ENCODE measurements at places on chromosomes 2 and 18.
A peak's percentile ranks its signal among the peaks of the same experiment; 100 is the strongest.

- H3K4me3 ChIP-seq = no peak overlapping the region
- no peaks in the 10 kb centered on the region for H3K27me3 ChIP-seq
- no peak for DNase-seq
- H3K36me3 ChIP-seq = peaks cover 33% of the 10 kb centered on the region
- no peaks in the 10 kb centered on the region for H3K4me1 ChIP-seq
These were observed 34.6 kb downstream of the PRPF40A start for GRCh38 chr2:152682663-152683062.

DNA sequence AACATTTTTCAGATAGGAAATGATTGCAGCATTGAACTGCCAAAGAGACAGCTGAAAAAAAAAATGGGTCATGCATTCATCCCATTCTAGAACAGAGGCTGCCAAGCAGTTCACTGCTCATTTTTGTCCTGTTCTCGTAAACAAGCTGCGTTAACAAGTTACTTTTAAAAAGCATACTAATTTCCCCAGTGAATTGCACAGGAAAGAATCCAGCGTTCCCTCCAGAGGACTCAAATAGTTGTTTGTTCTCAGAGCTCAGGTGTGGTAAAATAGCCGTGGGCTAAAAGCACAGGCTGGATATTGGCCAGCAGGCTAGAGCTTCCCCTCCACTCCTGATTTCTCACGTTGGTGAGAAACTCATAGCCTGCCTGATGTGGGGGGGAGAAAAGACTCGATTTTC lies 76.1 kb upstream of the AQP4 start:
- H3K27ac ChIP-seq = no peak overlapping the region
- no peaks in the 10 kb centered on the region for H3K27me3 ChIP-seq
- DNase-seq = no peak

DNA sequence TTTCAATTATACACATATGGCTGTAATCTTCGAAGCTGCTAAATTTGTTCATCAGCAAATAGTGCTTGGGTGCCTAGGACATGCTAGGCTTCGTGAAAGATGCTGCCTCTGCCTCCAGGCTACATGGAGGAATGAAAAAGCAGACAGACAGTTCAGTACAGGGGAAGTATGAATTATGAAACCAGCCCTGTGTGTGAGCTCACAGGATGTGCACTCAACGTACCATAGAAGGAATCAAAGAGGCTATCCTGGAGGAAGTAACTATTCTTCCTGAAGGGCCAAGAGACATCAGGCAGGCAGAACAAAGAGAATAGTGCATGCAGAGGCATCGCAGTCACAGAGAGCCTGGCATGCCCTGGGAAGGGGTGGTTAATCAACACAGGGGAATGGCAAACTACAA lies 61.4 kb downstream of the DYM start:
- H3K27me3 ChIP-seq = no peaks in the 10 kb centered on the region
- peaks cover 2% of the 10 kb centered on the region for H3K36me3 ChIP-seq
- no peak overlapping the region for H3K4me3 ChIP-seq
- no peak for DNase-seq
- H3K4me1 ChIP-seq = no peaks in the 10 kb centered on the region
- H3K27ac ChIP-seq = no peak overlapping the region

- no peak overlapping the region for H3K4me3 ChIP-seq
- no peak overlapping the region for H3K27ac ChIP-seq
- no peaks in the 10 kb centered on the region for H3K4me1 ChIP-seq
- DNase-seq = no peak
These were observed 107.6 kb upstream of the MSH6 start for GRCh38 chr2:47675196-47675825.

GRCh38 chr2:169507698-169508097 lies 1.8 kb upstream of the KLHL41 start:
- peak; percentile 67 for DNase-seq
- no peaks in the 10 kb centered on the region for H3K4me1 ChIP-seq
- no peaks in the 10 kb centered on the region for H3K27me3 ChIP-seq
- H3K36me3 ChIP-seq = no peaks in the 10 kb centered on the region
- no peak overlapping the region for H3K4me3 ChIP-seq
- no peak overlapping the region for H3K27ac ChIP-seq

DNA sequence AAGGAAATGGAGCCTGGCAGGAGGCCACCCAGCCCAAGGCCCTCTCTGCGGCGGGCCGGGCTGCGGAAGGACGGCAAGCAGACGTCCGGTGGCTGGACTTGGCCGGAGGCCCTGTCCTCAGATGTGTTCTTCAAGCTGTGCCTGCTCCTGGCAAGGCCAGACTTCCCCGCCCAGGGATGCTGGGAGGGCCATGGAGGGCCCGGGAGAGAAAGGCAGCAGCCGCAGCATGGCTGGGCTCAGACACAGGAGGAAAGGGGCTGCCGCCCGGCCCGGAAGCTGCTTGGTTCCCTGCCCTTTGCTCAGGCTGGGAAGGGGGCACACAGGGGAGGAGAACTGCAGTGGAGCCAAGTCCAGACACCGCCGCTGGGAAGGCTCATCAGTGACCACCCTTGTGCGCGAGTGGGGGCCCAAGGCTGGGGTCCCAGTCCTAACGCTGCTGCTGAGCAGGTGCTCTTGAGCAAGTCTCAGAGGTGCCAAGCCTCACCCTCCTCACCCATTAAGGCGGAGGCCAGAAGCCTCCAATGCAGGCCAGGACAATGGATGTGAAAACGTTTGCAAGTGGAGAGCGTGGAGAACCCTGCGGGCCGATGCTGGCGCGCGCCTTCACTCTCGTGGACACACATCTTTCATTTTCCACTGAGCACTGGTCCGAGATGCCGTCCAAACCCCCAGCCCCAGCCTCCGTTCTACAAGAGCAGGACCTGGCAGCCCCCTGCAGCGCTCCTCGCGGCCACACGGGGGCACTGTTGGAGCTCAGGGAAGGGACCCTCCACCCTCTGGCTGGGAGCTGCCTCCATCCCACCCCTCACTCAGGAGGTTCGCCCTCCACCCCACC lies 7.9 kb downstream of the CROCC2 start:
- peaks cover 13% of the 10 kb centered on the region for H3K4me1 ChIP-seq
- no peaks in the 10 kb centered on the region for H3K36me3 ChIP-seq
- H3K27ac ChIP-seq = no peak overlapping the region
- H3K27me3 ChIP-seq = peaks cover 6% of the 10 kb centered on the region

- no peak for DNase-seq
- H3K4me1 ChIP-seq = no peaks in the 10 kb centered on the region
- H3K4me3 ChIP-seq = no peak overlapping the region
- H3K36me3 ChIP-seq = peaks cover 29% of the 10 kb centered on the region
- H3K27me3 ChIP-seq = no peaks in the 10 kb centered on the region
These were observed 82.8 kb downstream of the SMAD2 start for GRCh38 chr18:47847635-47848034.

- H3K4me1 ChIP-seq = peaks cover 3% of the 10 kb centered on the region
- no peak for DNase-seq
- no peak overlapping the region for H3K27ac ChIP-seq
- H3K4me3 ChIP-seq = no peak overlapping the region
- H3K27me3 ChIP-seq = no peaks in the 10 kb centered on the region
These were observed 164.8 kb downstream of the PRKCE start for GRCh38 chr2:45816272-45816671.

GRCh38 chr2:105397025-105397722 lies 1.7 kb downstream of the FHL2 start:
- H3K27ac ChIP-seq = no peak overlapping the region
- no peak overlapping the region for H3K4me3 ChIP-seq
- DNase-seq = no peak
- H3K36me3 ChIP-seq = no peaks in the 10 kb centered on the region
